ENCODE measurements at places on chromosomes 1 and 21. TPM values are rescaled to one million over a fixed set of nuclear protein-coding genes. Genes with fewer than 3 reads are reported as not detected.

GRCh38 chr1:27057389-27057788 lies 44.7 kb upstream of the TENT5B start:
- H3K27me3 ChIP-seq = no peaks in the 10 kb centered on the region
- H3K4me3 ChIP-seq = no peak overlapping the region
- DNase-seq = no peak
- no peaks in the 10 kb centered on the region for H3K36me3 ChIP-seq
- H3K4me1 ChIP-seq = no peaks in the 10 kb centered on the region

The STUM gene
- 0.14 TPM for total RNA-seq

DNA sequence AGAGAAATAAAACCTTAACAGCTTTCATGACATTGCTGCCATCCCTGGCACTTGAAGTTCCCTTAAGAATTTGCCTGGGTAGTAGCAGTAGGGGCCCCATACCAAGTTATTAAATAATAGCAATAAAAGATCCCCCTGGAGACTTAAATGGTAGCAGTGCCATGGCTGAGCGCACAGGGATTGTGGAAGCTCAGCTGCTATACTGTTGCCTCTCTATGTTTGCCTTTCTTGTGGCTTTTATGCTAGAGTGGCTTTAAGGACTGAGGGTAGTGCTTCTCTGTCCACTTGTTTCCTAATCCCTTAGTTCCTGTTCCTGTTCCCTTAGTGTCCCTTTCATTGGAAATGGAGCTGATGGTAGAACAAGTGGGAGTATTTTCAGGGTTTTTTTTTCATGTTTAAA lies 42.1 kb downstream of the NCF2 start:
- no peak overlapping the region for H3K4me3 ChIP-seq
- H3K4me1 ChIP-seq = no peaks in the 10 kb centered on the region
- no peaks in the 10 kb centered on the region for H3K27me3 ChIP-seq
- H3K36me3 ChIP-seq = peaks cover 96% of the 10 kb centered on the region

The GPR52 gene
- 2.9 TPM for total RNA-seq

DNA sequence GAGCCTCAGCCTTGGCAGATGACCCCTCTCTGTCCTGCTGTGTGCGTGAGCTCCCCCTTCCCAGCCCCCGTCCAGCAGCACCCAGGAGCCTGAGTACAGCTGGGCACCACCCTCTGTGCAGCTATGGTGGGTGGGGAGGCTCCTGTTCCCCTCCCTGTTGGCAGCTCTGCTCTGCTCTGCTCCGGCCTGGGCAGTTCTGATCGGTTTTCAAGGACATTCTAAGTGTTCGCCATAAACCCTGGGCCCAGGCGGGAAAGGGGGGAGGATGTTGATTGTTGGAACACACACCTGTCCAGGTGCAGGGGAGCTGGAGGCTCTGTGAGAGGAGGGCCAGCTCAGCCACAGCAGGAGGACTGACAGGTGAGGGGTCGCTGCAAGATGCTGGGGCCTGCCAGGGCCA lies at the start of gene CLCNKB:
Gene CLCNKB, plus strand, starts transcription at position 262 of the 400 bp plus-strand sequence. CDS start 711 bp downstream, outside the sequence.
- no peak for DNase-seq
- H3K27me3 ChIP-seq = no peaks in the 10 kb centered on the region
- no peak within 1 kb of the TSS for H3K4me3 ChIP-seq
- H3K27ac ChIP-seq = no peak within 1 kb of the TSS

Measured in naive thymus-derived CD8-positive, alpha-beta T cell (primary cell).